ENCODE measurements at places on chromosomes 16 and 17. TPM values are rescaled to one million over a fixed set of nuclear protein-coding genes. Genes with fewer than 3 reads are reported as not detected.

ALOX15B gene
- not detected for polyA plus RNA-seq

DNA sequence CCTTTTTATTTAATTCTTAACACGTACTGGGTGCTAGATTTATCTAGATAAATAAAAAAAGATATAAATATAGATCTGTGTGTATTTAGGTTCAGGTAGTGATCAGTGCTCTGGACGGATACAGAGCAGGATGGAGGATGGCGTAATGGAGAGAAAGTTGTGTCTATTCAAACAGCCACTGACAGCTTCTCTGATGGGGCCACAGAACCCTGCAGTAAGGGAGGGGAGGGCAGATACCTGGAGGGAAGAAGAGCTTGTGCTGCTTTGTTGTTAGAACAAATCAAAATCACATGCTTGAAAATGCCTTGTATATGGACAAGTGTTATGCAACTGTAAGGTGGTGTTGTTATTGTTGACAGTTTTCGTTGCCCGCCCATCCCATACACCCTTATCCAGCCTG, 170.2 kb downstream of the UTP18 start:
- DNase-seq, result no peak

- no peak for DNase-seq
Observed at GRCh38 chr17:57881783-57882351, 32.0 kb upstream of the MRPS23 start.

DNA sequence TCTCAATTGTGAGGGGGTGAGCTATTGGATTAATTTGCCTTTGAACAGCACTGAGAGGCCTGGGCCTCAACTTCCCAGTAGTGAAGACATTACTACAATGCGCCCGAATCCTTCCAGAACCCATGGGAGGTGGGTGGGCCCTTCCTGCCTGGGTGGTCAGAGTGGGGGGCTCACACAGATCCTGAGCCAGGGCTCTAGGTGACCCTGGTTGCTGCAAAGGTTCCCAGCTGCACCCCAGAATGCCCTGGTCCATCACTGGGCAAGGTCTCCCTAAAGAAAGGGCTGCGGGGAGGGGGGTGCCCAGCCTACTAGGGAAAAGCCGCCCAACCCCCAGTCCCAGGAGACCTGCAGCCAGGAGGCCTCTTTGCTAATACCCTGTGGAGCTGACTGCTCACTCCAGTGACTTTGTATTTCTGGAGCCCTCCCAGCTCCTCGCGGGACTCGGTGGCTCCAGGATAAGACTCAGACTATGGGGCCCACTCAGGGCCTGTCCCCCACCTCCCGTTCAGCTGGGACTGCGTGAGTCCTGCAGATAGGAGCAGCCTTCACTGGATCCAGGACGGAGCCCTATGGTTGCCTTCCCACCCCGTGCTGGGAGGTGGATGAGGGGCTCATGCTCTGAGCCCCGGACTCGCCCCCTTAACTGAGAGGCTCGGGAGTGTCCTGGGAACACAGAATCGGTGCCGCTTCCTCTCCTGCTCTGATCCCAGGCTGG, 40.2 kb downstream of the SLC7A5 start:
- no peak for DNase-seq
